ENCODE measurements at places on chromosomes 12 and 14. TPM values are rescaled to one million over a fixed set of nuclear protein-coding genes. Genes with fewer than 3 reads are reported as not detected.

The TAS2R31 gene
- 1.9 TPM for total RNA-seq

The CACNA2D4 gene
- 7.2 TPM for total RNA-seq

DNA sequence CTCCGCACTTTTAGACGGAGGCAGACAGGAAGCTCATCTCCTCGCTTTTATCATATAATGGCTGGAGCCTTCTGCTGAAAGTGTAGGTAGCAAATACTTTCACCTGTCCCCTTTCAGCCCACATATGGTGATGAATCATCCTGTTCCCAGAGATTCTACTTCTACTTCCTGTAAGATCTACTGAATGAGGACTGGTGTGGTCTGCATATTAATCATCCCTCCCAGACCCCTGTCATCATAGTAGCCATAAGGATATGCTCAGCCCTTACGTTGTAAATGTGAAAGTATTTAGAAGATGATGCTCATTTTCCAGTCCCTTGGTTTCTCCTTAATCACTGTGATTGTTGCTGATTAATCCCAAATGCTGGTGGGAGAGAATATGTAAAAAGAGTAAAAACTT, 268.2 kb upstream of the GRIP1 start:
- H3K27ac ChIP-seq = no peak overlapping the region
- peaks cover 22% of the 10 kb centered on the region for H3K4me1 ChIP-seq
- H3K4me3 ChIP-seq = no peak overlapping the region
- H3K27me3 ChIP-seq = peaks cover 18% of the 10 kb centered on the region

GRCh38 chr12:103279444-103279843, 216.3 kb downstream of the C12orf42 start:
- no peaks in the 10 kb centered on the region for H3K36me3 ChIP-seq
- H3K27me3 ChIP-seq = peaks cover 7% of the 10 kb centered on the region
- H3K4me3 ChIP-seq = peak overlapping the region; percentile 47
- peaks cover 21% of the 10 kb centered on the region for H3K4me1 ChIP-seq
- DNase-seq = peak; percentile 7

GRCh38 chr12:110282956-110283817, 2.1 kb downstream of the ATP2A2 start:
- H3K36me3 ChIP-seq = peaks cover 21% of the 10 kb centered on the region
- peaks cover 70% of the 10 kb centered on the region for H3K4me1 ChIP-seq
- no peak for DNase-seq
- peak overlapping the region; percentile 75 for H3K4me3 ChIP-seq
- peak overlapping the region; percentile 93 for H3K27ac ChIP-seq

Measured in activated T-cell treated with anti-CD3 and anti-CD28 coated beads, Interleukin-2, amount 50 U/mL, for 72 hours (primary cell).